ENCODE measurements at places on chromosomes 5 and 9.

GRCh38 chr9:83649515-83649914, 26.6 kb downstream of the IDNK start:
- DNase-seq = no peak

- no peak for DNase-seq
Measured at GRCh38 chr5:124772457-124773200, 26.2 kb upstream of the ZNF608 start.

- no peak for DNase-seq
Measured at GRCh38 chr9:90953805-90954204, 152.2 kb downstream of the SYK start.

- no peak for DNase-seq
Measured at GRCh38 chr9:129483415-129484351, 137.2 kb downstream of the C9orf50 start.

DNA sequence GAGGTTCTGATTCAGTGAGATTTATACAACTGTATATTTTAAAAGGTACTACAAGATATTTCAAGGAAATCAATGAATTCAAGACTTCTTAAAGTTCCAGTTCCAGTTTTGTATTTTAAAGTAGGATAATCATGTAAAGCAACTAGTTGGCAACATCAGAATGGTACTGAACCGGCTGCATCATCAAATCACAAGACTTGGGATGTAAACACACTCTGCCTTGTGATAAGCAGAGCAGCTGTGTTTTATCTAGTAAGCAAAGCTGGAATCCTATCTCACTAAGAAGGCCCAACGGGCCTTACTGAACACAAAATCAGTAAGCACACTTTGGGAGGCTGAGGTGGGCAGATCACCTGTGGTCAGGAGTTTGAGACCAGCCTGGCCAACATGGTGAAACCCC, 327.2 kb upstream of the NREP start:
- DNase-seq = no peak

- no peak for DNase-seq
Measured at GRCh38 chr5:14109771-14110170, 33.4 kb upstream of the TRIO start.

DNA sequence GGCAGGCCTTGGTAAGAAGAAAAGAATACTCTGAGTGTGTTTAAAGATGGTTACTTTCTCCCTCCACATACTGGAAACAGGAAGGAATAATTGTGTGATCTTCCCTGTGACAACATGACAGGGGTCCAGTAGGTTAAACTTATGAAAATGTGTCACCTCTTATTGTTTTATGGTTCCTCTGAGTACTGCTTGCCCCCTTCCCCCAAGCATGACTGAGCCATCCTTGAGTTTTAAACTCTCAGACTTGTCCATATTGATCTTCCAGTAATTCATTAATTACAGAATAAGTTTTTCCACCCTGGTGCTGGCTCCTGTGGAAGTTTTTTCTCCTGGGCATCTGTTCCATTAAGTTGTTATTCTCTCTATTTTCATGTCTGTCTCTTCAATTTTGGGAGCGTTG, 95.8 kb downstream of the CNTLN start:
- DNase-seq = no peak

DNA sequence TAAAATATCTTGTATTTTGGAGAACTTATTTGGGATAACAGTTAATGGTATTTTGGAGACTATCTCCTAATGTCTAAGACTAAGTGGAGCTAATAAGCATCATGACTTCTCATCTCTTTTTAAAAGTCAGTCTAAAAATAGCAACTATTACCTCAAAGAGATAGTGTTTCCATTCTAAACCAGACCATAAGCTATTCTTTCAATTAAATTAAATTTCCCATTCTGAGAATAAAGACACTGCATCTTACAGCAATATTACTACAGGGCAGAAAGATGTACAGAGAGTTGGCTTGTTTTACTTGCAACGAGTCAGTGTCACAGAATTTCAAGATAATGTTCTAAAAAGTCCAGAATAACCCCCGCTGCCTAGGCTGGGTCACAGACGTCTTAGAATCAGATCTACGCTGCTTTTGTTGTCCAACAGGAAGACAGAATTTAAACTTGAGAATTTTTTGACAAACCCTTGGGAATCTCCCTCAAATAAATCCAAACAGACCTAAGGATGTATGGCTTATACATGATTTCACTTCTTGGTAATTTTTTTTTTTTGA, 98.9 kb downstream of the USP20 start:
- no peak for DNase-seq

DNA sequence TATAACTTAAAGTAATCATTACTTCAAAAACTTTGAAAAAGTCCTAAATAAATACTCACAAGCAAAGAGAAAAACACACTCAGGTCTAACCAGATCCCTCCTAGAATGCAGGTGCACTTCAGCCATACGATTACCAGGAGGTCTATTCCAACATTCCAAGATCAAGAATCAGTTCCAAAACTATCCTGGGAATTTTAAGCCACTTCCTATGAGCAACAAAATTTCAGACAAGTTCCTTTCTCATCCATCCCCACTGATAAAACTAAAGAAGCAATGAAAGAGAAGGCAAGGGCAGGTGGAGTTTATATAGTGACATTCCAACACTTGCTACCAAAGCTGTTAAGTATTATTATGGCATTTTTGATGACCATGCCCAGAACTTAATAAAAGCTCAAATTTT, 29.6 kb downstream of the MLLT3 start:
- DNase-seq = no peak

- DNase-seq = no peak
Measured at GRCh38 chr5:5558102-5558501, 135.6 kb downstream of the ICE1 start.

DNA sequence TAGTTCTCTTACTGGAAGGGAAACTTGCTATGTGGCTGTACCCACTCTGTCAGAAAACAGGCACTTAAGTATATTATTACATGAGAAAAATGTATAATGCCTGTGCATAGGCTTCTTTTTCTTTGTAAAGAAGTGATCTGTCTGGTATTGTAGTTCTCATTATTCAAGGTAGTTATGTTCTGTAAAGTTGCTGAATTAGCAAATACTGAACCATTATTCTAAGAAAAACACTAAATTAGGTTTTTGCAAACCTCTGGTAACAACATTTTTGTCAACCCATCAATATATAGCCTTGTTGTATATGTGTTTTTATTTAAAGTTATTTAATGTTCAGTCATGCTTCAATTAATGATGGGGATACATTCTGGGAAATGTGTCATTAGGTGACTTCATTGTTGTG, 8.8 kb downstream of the RAD17 start:
- DNase-seq = no peak

DNA sequence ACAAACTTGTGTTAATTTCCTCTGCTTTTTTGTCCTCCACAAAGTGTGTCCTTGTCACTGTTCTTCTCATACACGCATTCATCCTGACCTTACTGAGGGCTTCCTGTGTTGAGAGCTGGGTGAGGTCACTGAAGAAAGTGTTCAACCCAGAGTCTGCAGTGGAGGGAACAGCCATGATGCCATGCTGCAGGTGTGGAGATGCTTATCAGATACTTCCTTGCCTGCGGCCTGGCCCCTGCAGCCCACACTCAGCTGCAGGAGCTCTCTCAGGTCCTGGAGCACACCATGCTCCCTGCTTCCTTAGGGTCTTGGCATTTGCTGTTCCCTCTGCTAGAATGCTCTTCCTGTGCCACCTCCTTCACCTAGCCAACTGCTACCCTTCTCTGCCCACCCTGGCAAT, 108.1 kb upstream of the SPRY4 start:
- peak; percentile 55 for DNase-seq

DNA sequence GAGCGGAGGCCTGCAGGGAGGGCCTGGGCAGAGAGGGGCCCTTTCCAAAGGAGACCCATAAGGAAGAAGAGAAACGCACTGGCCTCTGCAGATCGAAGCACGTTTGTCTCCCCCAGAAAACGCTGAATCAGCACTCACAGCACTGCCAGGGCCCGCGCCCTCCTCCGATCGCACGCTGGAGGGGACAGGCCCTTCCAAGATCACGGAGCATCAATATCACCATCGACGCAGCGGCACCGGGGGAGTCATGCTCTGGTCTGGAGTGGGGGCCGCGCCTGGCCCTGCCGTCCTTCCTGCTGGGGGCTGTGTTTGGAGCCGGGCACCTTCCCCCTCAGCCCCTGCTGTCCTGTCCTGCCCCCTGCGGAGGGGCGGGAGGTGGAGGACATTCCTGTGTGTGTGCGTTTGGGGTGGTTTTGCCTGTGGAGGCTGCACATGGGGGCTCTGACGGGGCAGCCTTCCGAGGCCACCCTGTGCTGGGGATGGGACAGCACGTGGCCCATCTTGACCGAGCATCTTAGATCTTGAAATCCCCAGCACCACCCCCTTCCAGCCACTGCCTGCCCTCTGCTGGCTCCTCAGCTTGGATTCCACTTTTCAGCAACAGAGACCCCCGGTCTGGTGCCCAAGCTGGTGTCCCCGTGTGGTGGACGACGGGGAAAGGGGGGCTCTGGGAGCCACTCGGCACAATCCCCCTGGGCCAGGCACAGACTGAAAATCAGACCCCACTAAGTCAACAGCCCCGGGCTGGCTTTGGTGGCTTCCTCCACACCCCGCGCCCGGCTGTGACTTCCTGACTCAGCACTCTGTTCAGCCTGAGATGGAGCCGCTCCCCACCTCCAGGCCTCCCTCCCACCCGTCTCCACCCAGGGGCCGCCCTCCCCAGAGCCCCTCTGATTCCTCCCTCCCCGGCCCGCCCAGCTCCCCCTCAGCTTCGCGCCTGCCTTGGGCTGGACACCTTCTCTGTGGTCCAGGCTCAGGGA, 8.3 kb downstream of the TMEM250 start:
- DNase-seq = peak; percentile 24

DNA sequence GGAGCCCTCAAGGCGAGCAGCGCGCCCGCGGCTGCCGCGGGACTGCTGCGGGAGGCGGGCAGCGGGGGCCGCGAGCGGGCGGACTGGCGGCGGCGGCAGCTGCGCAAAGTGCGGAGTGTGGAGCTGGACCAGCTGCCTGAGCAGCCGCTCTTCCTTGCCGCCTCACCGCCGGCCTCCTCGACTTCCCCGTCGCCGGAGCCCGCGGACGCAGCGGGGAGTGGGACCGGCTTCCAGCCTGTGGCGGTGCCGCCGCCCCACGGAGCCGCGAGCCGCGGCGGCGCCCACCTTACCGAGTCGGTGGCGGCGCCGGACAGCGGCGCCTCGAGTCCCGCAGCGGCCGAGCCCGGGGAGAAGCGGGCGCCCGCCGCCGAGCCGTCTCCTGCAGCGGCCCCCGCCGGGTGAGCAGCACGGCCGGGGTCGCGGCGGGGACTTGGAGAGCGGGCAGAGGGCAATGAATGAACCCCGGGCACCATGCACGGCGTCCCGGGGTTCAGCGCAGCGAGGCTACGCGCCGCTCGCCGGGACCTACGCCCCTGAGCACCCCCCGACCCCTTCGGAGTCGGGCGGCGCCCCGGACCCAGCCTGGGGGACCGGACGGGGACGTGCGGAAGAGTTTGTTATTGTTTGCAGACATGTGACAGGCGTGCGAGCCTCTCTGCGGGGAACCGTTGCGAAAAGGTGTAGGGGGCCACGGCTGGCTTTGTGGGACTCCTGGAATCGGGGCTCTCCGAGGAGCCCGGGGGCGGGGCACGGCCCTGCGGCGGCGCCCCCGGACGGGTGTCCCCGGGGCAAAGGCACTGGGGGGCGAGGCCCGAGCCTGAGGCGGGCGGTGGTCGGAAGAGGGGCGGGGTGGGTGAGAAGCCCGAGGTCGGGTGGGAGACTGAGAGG, 553 bp downstream of the MAP3K1 start:
- peak; percentile 26 for DNase-seq

- DNase-seq = no peak
Measured at GRCh38 chr9:93207326-93207814, 23.4 kb downstream of the WNK2 start.

- no peak for DNase-seq
Measured at GRCh38 chr5:61342071-61342501, 10.0 kb downstream of the ZSWIM6 start.

DNA sequence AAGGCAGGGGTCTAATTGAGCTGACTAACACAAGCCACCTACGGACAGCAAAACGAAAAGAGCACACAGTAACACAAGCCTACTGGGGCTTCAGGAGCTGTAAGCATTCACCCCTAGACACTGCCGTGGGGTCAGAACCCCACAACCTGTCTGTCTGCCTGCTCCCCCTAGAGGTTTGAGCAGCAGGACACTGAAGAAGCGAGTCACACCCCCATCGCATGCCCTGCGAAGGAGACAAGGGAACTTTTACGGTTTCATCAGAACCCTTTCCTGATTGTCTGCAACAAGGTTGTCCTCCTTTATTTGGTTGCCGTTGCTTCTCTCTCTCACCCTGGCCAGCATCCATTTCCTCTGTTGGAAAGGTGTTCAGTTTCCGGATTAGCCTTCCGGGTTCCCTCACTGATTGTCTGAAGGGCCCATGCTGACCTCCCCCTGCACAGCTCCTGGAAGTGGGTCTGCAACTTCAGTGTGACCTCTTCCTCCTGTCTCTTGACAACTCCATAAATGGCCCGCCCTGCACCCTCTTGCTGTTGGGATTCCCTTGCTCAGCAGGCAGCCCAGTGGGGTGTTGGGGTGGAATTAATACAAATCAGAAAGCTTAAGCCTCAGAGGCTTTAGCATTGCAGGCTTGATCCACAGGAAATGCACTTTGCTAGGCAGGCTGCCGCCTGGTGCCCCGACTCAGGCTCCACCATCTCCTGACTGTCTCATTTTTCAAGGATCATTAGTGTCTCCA, 258.9 kb upstream of the TLE4 start:
- DNase-seq = no peak

- no peak for DNase-seq
Measured at GRCh38 chr9:18478501-18479361, 4.8 kb downstream of the ADAMTSL1 start.

DNA sequence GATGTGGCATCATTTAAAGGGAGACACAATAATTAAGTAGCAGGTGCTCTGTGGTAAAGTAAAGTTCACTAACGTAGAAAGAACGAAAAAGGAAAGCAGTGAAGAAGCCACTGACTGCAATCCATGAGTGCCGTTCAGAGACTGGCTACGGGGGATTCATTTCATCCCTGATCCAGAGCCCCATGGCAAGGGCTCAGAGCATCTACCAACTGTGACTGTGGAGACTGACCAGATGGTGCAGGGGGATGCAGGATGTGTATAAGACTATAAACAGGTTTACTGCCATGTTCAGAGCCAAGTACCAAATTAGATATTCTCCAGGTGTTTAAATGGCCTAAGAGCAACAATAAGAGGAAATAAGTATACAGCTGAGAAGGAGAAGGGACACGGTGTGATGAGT, 47.7 kb downstream of the MARCHF11 start:
- no peak for DNase-seq

DNA sequence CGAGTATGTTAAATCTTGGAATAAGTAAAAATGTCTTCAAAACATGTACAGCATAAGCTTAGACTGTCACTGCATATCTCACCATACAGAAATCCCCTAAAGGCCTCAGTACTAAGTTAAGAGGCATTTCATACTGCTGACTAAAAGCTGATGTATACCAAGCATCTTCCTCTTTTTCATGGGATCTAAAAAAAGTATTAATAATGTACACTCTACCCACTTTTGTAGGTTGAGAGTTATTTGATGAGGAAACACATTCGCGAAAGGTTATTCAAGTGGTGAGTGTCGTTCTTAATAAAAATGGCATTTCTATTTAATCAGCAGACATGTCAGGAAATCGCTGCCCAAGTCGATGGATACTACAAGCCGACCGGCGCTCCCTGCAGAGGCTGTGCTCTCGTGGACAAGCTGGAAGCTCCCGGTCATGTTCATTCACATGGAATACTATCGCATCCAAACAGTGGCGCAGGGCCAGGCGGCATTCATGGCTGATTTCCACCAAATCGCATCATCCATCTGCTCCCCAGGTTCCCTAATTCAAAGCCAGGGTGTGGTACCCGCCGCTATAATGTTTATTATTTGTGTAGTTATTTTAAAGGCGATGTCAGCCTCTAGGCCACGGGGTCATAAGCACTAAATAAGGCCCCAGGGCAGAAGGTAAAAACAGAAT, 724 bp downstream of the SGTB start:
- peak; percentile 3 for DNase-seq
